Fibroblast of skin of left quadriceps (primary cell): ENCODE measurements at places on chromosomes 6 and 20.
A peak's percentile ranks its signal among the peaks of the same experiment; 100 is the strongest.

DNA sequence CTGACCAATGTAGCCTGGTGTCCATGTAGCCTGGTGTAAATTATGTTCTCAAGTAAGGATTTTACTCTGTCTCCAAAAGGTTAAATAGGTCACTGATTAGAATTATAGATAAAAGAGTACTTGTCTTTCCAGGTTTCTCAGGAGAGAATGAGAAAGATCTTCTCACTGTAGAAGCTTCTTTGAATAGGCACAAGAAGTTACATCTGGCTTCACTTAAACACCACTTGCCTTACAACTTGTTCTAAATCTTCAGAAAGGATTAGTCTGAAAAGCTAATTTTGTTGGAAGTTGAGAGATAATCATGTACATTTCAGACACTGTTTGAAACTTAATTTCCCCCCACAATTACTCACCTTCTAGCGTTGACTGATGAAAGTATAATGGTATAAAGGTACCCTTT is 275.3 kb downstream of the FARS2 start:
- DNase-seq: no peak

- no peak for DNase-seq
Observed at GRCh38 chr20:2955257-2955970, 82.1 kb downstream of the PTPRA start.

DNA sequence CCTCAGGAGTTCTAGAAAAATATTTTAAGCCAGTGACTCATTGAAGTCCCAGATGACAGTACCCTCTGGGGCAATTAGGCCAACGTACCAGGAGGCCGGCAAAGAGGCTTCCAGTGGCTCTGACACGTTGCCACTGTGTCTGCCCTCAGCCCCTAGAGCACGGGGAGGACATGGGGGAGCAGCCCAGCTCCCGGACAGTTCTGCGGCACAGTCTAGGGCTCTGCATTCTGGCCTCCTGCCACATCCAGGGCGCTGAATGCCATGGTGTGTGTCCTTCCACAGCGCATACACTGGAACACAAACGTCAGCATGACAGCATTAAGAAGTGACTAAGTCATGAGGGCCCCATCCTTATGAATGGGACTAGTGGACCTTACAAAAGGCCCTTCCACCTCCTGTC is 156.2 kb downstream of the RNASET2 start:
- no peak for DNase-seq

DNA sequence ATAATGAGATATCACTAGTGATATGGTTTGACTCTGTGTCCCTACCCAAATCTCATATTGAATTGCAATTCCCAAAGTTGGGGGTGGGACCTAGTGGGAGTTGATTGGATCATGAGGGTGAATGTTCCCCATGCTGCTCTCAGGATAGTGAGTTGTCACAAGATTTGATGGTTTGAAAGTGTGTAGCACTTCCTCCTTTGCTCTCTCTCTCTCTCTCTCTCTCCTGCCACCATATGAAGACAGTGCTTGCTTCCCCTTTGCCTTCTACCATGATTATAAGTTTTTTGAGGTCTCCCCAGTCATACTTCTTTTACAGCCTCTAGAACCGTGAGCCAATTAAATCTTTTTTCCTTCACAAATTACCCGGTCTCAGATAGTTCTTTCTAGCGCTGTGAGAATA is 1002.0 kb upstream of the ADGRB3 start:
- no peak for DNase-seq

GRCh38 chr20:47686545-47686944 is 98.7 kb downstream of the SULF2 start:
- no peak for DNase-seq

GRCh38 chr6:135412761-135413160 is 84.8 kb downstream of the AHI1 start:
- DNase-seq: no peak

DNA sequence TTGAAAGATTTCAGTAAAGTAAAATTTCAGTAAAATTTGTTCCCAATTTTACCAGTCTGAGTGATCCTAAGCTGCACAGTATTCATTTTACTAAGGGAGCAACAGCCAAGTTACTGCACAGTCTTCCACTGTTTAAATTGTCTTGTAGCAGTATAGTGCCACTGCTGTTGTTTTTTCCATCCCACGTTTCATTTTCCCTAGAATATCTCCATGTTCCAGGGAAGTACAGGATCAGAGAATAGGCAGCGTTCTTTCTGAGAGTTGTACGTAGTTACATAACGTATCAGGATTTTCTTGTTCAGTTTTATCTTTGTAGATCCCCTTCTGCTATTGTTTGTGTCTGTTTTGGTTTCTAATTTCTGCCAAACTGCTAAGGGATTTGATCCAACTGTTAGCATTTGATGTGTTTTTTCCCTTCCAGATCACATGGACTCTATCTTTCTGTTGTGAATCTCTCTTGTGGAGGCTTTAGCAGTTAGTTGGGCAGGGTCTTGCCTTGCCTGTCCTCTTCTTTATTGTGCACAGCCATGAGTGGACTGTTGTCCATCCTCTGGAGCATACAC is 38.4 kb downstream of the BCKDHB start:
- DNase-seq: no peak

DNA sequence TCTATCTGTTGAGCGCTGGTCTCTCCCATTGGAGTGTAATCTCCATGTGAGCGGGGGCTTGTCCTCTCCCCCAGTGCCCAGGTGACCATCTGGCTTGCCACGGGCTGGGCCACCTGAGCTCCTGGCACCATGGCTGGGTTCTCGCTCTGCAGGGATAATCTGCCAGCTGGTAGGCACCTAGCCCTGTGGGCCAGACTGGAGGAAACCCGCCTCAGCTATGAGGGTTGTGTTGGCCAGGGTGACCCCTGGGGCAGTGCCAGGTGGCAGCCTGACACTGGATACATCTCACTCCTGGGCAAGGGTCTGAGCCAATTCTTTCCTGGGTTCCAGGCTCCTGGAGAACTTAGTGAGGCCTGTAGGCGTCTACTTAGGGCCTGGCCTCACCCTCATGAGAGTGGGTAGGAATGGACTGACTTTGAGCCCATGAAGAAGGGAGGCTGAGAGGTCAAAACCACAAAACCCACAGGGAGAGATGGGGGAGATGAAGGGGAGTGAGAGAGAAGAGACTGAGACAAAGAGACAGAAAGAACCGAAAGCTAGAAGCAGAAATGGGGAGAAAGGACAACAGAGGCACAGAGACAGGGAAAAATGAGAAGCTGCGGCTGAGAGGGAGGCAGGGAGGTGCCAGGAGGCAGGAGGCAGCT is 5.8 kb upstream of the SLC52A3 start:
- no peak for DNase-seq

DNA sequence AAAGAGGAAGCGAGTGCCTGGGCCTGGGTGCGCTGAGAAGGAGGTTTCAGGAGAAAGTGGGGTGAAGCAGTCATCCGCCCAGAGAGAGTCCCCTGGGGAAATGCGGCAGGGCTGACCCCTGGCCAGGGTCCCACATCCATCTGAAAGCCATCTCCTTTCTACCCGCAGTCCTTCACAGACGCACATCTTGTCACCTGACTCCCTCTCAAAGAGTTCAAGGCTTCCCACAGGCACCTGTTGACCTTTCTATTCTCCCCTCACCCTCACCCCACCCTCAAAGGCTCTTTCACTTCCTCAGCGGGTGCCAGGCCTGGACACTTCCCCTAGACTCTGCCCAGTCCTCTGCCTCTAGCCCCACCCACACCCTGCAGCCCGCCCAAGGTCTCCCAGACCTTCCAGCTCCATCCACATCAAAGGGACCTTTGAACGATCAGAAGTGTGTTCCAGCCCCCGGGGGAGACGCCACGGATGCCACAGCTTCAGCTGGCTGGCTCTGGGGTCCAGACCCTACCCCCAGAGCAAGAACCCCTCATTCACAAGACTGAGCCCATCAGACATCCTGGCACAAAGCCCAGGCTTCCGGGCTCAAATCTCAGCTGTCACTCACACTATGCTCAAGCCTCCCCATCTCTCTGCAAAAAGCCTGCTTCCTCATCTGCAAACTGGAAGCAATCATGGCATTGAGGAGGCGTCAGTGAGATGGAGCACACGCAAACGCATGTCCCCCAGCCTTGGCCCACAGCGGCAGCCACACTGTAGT is 2.1 kb downstream of the CTSZ start:
- DNase-seq: no peak

- no peak for DNase-seq
Observed at GRCh38 chr6:111105578-111105977, 18.3 kb downstream of the SLC16A10 start.

GRCh38 chr20:40970218-40970617 is 58.4 kb upstream of the TOP1 start:
- no peak for DNase-seq

GRCh38 chr6:12286373-12287110 is 3.6 kb upstream of the EDN1 start:
- DNase-seq: peak; percentile 93

GRCh38 chr20:24960861-24961260 is 11.8 kb downstream of the CST7 start:
- no peak for DNase-seq

DNA sequence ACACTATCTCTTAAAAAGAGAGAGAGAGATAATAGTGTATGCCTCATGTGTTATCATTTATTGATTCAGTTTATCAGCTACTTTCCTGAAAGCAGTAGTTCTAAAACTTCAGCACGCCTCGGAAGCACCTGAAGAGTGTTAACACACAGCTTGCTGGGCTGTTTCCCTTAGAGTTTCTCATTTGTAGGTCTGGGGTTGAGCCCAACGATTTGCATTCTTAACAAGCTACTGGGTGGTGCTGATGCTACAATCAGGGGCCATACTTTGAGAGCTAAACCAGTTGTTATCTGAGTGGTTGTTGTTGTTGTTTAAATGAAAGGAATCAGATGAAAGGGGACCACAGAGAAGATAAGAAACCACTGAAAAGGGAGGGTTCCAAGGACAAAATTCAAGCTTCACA is 32.6 kb downstream of the SIM1 start:
- no peak for DNase-seq

- DNase-seq: no peak
Observed at GRCh38 chr6:10297832-10298231, 117.0 kb downstream of the TFAP2A start.

GRCh38 chr6:85058806-85059205 is 294.4 kb upstream of the TBX18 start:
- DNase-seq: peak; percentile 22

- peak; percentile 73 for DNase-seq
Observed at GRCh38 chr6:14333556-14334305, 216.2 kb downstream of the CD83 start.

DNA sequence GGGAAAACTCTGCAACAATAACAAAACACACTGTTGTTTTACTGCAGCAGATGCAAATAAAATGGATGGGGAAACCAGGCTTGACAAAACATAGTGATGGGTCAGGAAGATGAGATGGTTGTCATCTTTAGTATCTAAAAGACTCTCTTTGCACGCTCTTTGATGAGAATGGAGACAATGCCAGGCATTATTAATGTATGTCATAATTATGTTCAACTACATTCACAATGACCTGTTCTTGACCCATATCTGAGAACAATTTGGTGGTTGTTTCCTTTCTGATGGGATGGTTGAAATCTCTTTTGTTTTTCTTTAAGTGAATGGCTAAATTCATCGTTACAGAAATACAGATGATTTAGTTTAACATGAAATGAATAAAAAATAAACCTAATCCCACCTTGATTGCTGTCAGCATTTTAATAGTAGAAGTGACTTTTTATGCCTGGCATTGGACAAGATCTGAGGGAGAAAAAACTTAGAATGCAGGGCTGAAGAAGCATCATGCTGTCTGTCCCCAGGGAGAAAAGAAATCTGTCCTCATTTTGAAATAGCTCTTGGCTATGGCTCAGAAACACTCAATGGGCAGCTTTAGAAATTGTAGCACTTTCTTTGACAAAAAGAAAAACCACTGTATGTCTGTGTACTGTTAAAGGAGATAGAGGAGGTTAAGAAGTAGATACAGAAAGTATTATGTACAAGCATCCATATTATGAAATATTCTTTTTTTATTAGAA is 12.4 kb upstream of the GRIK2 start:
- no peak for DNase-seq

DNA sequence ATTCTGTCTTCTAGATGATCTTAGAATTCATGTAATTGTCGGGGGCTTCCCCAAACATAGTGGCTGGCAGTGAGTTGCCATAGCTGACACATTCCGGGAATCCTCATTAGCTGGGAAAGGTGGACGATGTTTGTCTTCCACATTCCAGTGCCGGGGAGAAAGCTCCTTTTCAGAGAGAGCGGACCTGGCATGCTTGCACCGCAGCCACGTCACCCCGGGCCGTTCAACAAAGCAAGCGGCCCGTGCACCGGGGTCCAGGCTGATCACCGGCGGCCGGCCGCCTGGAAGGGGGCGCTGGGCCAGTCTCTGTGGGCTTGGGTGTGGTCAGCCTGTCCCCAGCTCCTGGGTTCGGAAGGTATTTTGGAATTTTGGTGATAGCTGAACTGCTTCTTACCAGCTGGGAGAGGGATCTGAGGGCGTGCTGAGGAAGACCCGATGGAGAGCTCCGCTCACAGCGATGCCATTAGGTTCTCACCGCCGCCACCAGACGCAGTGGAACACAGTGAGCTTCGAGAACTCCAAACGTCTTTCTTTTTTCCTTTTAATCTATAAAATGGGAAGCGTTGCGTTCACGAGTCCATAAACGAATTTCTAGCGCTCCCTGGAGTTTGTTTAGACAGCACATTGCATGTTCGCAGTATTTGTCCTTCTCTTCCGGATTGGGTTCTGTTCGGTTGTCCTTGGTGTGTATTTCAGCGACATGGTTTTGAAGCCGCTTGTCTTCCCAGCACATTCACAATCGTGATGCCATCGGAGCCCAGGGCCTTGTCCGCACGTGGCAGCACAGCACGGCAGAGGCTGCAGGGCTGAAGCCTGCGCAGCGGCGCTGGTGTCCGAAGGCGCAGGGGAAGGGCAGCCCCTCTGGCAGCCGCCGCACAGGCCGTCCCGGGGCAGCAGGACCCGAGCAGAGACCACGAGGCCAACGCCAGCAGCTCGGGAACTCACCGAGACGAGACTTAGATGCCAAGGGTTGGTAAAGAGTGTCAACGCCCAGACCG is 557.6 kb downstream of the QKI start:
- no peak for DNase-seq

DNA sequence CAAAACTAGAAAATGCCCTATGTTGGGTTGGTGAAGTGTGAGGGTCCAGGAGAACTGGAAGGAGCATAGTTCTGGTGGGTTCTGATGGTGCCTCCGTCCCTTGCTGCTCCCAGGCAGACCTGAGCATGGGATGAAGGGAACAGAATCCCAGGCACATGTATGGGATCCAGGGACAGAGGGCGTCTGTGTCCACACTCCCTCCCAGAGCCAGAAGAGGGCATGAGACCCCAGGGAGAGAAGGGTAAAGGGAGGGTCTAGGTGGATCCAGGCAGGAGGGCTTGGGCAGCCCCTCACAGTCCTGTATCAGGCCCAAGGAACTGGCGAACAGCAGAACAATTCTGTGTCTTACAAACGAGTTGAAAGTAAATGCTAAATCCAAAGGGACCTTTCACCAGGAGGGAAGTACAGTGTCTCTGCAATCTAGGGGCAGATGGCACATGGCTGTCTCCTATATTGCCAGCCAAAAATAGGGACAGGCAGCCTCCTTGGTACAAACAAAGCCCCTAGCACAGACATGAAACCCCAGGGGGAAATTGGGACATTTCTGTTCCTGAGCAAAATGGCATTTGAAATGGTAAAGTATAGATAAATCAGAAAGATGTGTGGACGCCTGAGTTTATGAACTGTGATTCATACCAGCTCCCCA is 2.5 kb upstream of the BPIFA1 start:
- no peak for DNase-seq
